DND-41 (cell line): ENCODE measurements at places on chromosomes 16 and 17.

DNA sequence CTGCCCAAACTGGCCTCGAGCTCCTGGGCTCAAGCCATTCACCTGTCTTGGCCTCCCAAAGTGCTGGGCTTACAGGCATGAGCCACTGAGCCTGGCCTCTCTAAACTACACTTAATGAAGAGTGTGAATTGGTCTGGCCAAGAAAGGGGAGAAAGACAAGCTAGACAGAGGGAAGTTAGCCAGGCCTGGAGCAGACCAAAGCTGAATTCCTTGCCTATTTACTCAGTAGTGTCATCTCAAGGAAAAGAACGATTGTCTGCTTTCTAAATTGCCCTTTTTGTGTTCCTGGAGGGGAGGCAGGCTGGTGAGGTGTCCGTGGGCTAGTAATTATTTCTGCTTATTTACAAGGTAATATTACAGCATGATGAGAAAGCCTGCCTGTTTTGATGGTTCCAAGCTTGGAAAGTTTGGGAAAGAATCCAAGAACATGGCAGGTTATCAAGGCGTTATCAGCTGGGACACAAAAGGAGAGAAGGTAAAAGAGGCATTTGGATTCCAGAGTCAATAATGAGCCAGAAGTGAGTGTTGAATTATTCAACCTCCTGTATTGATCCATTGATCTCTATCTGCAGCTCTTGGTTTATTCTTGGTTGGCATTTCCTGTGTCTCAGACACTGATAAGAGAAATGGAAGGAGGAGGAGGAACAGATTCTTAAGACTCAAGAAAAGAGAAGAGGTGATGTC, 6.3 kb upstream of the CBFB start:
- DNase-seq: no peak
- no peak overlapping the region for H3K27ac ChIP-seq
- H3K36me3 ChIP-seq: no peaks in the 10 kb centered on the region
- H3K27me3 ChIP-seq: no peaks in the 10 kb centered on the region

DNA sequence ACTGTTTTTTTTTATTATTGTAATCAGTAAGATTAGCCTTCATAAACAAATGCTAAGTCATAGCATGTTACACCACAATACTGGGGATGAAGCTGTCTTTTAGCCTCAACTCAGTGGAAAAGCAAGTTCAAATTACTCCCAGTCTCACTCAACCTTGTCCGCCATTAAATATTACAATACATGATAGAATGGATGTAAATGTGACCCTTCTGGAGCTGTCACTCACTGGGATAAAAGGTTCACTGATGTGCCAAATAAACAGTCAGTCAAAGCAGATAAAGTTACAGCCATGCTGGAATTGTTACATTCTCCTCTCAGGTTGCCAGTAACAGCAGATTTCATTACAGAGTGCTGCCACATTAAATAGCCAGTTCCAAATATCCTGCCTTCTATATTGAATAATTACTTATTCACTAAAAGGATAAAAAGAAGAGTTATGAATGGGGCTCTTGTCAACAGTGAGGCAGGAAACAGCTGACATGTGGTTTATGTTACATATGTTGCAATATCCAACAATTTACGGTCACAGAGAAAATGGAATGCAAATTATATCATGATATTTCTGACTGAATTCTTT, 53.4 kb downstream of the BRIP1 start:
- H3K36me3 ChIP-seq: peaks cover 54% of the 10 kb centered on the region
- DNase-seq: no peak
- H3K27me3 ChIP-seq: no peaks in the 10 kb centered on the region
- no peak overlapping the region for H3K27ac ChIP-seq

- peaks cover 12% of the 10 kb centered on the region for H3K27me3 ChIP-seq
- H3K27ac ChIP-seq: no peak overlapping the region
- DNase-seq: no peak
- H3K4me3 ChIP-seq: no peak overlapping the region
- no peaks in the 10 kb centered on the region for H3K4me1 ChIP-seq
- H3K36me3 ChIP-seq: no peaks in the 10 kb centered on the region
Measured at GRCh38 chr17:79413611-79414010, 197.2 kb downstream of the RBFOX3 start.

DNA sequence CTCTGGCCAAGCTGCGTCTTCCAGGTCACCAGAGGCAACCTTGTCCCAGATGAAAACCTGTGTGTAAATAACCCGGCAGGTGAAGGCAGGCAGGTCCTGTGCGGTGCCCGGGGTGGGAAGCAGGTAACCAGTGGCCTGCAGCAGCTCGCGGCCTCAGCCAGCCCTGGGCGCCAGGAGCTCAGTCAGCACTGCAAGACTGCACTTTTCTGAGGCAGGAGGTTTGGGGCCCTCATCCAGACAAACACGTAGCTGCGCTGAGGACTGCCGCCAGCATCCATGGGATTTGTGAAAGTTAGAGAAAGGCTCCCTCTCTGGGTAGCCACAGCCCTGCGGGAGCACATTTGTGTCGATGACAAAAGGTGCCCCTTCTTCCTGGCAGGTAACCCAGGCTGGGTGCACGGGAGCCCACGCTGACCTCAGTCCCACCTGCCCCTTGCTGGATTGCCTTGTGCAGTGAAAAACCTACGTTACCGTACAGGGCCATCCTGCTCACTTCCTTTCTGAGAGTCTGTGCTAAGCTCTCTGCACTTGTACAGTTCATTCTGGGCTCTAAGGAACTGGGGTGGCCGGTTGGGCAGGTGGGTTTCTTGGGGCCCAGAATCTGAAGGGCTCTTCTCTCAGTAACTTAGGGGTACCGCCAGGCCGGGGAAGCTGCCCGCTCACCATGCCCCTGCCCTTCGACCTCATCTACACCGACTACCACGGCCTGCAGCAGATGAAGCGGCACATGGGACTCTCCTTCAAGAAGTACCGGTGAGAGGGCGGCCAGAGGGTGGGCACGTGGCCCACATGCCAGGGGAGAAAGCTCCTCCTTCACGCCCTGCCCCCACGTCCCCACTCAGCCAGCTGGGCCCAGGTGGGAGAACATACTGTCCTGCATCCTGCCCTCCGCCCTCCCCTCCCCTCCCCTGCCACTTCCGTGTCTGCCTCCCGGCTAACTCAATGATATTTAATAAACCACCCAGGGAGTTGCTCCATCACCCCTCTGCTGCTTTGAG, 56.4 kb downstream of the MGAT5B start:
- no peaks in the 10 kb centered on the region for H3K36me3 ChIP-seq
- H3K4me3 ChIP-seq: no peak overlapping the region
- DNase-seq: no peak
- H3K27ac ChIP-seq: no peak overlapping the region
- H3K4me1 ChIP-seq: no peaks in the 10 kb centered on the region
- no peaks in the 10 kb centered on the region for H3K27me3 ChIP-seq

DNA sequence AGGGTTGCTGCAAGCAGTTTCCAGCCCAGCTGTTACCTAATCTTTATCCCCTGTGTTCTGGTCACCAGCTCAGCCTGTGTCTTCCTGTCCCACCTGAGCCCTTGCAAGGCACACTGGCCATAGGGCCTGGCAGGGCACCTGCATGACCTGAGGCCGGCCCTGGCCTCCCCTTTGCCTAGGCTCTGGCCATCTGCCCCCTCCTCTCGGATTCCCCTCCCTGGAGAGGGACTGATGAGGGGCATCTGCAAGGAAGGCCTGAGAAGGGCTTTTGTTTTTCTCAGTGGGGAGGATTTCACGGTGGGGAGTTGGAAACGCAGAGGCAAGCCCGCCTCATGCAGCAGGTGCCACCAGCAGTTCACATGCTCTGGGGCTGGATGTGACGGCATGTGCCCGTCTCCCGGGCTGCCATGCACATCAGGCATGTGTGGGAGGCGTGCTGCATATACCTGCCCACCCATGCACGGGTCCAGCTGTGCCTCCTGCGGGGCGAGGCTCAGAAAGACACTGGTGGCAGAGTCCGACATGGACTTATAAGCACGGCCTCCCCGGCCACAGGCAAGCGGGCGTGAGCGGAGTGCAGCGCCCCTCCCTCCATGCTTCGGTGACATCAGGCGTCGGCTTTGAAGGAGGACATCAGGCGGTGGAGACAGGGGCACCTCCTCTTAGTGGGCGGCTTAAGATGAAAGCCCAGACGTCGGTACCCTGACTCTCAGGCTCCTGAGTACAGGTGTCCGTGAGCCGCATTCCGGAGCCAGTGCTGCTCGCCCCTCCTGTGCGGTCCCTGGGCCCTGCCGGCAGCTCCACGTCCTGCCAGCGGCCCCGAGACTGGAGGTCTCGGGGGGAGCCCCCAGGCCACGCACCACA, 16.5 kb downstream of the ASPSCR1 start:
- no peaks in the 10 kb centered on the region; the same call in 1 of the 2 replicates for H3K36me3 ChIP-seq
- DNase-seq: no peak
- no peak overlapping the region for H3K4me3 ChIP-seq
- H3K4me1 ChIP-seq: no peaks in the 10 kb centered on the region
- H3K27me3 ChIP-seq: no peaks in the 10 kb centered on the region

DNA sequence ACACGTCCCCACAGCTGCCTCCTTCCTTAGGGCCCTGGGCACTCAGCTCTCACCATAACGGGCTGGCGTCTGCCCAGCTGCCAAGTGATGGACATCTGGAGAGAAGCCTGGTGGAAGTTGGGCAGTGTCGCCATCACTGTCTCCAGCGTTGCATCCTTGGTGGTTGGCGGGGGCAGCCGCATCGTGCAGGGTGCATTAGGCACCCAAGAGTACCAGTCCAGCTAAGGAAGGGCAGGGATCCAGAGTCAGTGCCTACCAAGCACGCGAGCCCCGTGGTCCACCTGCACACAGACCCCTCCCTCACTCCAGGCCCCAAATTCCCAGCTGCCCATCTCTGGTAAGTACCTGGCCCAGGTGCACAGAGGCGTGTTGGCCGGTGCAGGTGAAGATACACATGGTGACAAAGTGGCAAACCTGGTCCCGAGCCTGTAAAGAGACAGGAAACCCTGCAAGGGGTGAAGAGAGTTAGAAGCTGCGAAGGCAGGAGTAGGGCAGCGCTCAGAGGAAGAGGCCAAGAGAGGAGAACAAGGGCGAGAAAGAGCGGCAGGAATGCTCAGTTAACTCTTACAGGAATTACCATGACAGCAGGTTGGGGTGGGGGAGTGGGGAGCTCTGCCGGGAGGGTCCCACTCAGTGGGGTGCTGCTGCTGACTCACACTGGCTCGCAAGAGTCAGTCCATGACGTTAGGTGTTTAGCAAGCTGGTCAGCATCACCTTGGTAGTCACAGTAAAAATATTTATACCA, 9.5 kb downstream of the ALOX15 start:
- H3K4me1 ChIP-seq: no peaks in the 10 kb centered on the region
- no peak for DNase-seq
- no peaks in the 10 kb centered on the region for H3K36me3 ChIP-seq
- no peak overlapping the region for H3K4me3 ChIP-seq
- peaks cover 21% of the 10 kb centered on the region for H3K27me3 ChIP-seq

GRCh38 chr17:81578561-81579225, 26.5 kb upstream of the FAAP100 start:
- peaks cover 92% of the 10 kb centered on the region for H3K36me3 ChIP-seq
- DNase-seq: no peak
- H3K4me1 ChIP-seq: no peaks in the 10 kb centered on the region
- H3K4me3 ChIP-seq: no peak overlapping the region

- peaks cover 30% of the 10 kb centered on the region for H3K36me3 ChIP-seq
- H3K27me3 ChIP-seq: no peaks in the 10 kb centered on the region
- H3K4me3 ChIP-seq: no peak overlapping the region
- H3K27ac ChIP-seq: no peak overlapping the region
Measured at GRCh38 chr17:81241648-81242420, 2.7 kb downstream of the NDUFAF8 start.

GRCh38 chr16:59696495-59696894, 962.4 kb upstream of the GOT2 start:
- H3K36me3 ChIP-seq: no peaks in the 10 kb centered on the region
- no peak for DNase-seq
- H3K27me3 ChIP-seq: no peaks in the 10 kb centered on the region

DNA sequence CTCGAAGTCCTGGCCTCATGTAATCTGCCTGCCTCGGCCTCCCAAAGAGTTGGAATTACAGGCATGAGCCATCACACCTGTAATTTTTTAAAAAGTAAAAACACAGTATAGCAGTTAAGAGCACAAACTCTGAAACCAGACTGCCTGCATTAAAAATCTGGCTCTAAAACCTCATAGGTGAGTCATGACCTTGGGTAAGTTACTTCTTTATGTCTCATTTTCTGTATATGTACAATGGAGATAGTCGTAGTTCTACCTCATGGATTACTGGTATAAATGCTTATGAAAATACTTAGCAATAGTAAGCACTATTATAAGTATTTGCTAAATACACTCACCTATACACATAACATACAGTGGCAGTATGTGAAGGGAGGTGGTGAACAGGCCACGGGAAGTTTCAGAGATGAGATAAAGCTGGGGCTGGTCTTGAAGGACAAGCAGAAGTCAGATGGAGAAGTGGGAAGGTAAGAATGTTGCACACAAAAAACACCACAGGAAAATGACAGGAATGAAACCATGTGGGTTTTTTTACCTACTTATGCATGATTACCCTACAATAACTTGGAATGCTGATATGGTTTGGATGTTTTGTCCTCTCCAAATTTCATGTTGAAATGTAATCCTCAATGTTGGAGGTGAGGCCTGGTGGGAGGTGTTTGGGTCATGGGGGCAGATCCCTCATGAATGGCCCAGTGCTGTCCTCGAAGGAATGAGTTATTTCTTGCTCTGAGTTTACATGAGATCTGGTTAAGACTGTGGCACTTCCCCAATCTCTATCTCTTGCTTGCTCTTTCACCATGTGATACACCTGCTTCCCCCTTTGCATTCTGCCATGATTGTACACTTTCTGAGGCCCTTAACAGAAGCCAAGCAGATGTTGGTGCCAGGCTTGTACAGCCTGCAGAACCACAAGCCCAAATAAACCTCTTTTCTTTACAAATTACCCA, 33.9 kb downstream of the ZNF652 start:
- DNase-seq: no peak
- H3K27ac ChIP-seq: no peak overlapping the region
- H3K36me3 ChIP-seq: no peaks in the 10 kb centered on the region

- no peaks in the 10 kb centered on the region for H3K27me3 ChIP-seq
- no peak overlapping the region for H3K4me3 ChIP-seq
- DNase-seq: no peak
- H3K4me1 ChIP-seq: peaks cover 4% of the 10 kb centered on the region; the same call in 1 of the 2 replicates
Measured at GRCh38 chr16:51163366-51163765, 12.3 kb upstream of the SALL1 start.

DNA sequence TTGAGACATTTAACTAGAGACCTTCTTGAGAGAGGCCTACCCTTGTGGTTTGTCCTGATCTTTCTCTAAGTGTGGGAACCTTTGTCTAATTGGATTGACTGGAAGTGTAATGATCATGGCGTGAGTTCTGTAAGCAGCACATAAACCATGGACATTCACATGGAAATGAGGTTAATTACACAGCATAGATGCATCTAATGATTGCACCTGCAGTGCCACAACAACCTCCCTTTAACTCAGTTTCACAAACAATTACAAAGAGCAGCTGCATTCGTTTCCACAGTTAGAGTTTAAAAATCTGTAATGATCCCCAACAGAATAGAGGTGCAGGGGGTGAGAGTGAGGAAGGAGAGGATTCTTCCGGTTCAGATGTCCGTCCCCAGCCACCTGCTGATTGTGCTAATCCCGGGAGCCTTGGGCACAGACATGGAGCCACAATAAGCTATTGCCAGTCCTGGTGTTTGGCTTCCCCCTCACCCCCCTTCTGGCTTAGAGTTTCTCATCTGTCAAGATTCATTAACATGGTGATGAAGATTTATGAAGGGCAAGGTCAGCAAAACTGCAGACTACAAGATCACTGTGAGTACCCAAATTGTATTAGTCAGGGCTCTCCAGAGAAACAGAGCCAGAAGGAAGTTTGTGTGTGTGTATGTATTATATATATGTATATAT, 659.2 kb upstream of the SOX9 start:
- no peak overlapping the region for H3K27ac ChIP-seq
- H3K4me3 ChIP-seq: no peak overlapping the region
- DNase-seq: no peak
- no peaks in the 10 kb centered on the region for H3K36me3 ChIP-seq
- no peaks in the 10 kb centered on the region for H3K4me1 ChIP-seq
